Activated CD4-positive, alpha-beta T cell treated with anti-CD3 and anti-CD28 coated beads, Interleukin-2, amount 10 ng/mL, durations not matched to agents 7 days and 5 days (primary cell): ENCODE measurements at places on chromosomes 12 and 14.
A peak's percentile ranks its signal among the peaks of the same experiment; 100 is the strongest.

DNA sequence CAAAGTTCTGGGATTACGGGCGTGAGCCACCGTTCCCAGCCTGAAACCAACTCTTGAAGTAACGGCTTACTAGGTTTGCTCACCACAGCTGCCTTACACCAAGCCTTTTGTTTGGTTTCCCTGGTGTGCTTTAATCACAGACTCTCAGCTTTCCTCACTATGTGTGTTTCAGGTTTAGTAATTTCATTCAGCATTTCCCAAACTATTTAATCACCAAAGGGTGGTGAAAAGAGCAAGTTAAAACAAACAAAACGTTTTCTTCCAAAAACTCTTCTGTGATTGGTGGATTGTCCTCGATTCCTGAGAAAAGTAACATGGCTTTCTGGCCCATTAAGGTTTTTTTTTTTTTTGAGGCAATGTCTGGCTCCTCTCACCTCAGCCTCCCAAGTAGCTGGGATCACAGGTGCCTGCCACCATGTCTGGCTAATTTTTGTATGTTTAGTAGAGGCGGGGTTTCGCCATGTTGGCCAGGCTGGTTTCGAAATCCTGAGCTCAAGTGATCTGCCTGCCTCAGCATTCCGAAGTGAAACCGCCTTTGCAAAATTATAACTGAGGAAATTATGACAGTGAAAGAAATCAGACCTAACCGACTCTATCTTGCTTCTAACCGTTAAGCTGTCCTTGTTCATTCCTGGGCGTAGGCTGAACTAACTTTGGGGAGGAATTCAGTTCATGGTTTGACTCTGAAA is 1.5 kb upstream of the ZFYVE26 start:
- no peak for DNase-seq

- DNase-seq, result peak; percentile 58
Observed at GRCh38 chr12:104569346-104570173, 112.8 kb downstream of the CHST11 start.

- no peak for DNase-seq
Observed at GRCh38 chr14:25933731-25934130, 664.1 kb downstream of the NOVA1 start.

DNA sequence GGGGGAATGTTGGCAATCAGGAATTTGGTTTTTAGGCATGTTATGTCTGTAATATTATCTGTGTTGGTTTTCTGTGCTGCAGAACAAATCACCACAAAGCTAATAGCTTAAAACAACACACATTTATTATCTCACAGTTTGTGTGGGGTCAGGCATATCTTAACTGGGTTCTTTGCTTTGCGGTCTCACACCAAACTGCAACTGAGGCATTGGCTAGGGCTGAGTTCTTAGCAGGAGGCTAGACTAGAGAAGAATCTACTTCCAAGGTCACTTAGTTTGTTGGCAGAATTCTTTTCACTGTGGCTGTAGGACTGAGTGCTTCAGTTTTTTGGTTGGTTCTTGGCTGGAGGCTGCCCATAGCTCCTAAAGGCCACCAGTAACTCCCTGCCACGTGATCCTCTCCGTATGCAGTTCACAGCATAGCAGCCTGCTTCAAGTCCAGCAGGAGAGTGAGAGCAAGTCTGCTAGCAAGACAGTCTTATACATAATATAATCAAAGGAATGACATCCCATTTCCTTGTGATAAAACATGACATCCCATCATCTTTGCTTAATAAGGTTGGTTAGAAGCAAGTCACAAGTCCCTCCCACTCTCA is 21.6 kb downstream of the ATF1 start:
- no peak for DNase-seq

- DNase-seq, result no peak
Observed at GRCh38 chr14:95413289-95414215, 93.8 kb upstream of the CLMN start.

GRCh38 chr14:58717211-58717610 is 79.4 kb downstream of the DACT1 start:
- no peak for DNase-seq

- DNase-seq, result no peak
Observed at GRCh38 chr12:86735851-86736250, 479.7 kb upstream of the MGAT4C start.

DNA sequence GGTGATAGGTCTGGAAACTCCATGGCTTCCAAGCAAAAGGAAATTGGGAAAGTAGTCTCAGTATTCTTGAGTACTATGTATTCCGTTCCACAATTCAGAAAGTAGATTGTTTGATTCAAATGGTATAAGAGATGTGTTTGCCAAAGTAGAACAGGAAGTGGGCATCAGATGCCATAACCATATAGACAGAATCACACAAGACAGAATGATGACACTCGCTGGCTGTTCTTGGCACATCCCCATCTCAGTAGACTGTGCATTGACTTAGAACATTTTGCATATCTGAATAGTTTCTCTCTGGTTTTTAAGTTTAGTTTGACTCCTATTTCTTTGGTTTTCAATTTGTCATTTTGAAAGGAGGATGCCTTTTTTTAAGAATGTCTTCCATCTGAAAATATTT is 221.1 kb upstream of the RGS6 start:
- DNase-seq, result peak; percentile 13

- no peak for DNase-seq
Observed at GRCh38 chr12:128606051-128606450, 217.7 kb downstream of the SLC15A4 start.
